SHP77 (cell line): ENCODE measurements at places on chromosomes 3 and 15.

DNA sequence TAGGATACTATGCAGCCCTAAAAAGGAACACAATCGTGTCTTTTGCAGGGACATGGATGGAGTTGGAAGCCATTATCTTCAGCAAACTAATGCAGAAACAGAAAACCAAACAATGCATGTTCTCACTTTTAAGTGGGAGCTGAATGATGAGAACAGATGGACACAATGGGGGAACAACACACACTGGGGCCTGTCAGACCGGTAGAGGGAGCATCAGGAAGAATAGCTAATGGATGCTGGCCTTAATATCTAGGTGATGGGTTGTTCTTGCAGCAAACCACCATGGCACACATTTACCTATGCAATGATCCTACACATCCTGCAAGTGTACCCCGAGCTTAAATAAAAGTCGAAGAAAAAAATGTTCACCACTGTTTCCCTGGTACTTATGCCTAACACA lies 17.5 kb downstream of the SENP7 start:
- no peak for DNase-seq

DNA sequence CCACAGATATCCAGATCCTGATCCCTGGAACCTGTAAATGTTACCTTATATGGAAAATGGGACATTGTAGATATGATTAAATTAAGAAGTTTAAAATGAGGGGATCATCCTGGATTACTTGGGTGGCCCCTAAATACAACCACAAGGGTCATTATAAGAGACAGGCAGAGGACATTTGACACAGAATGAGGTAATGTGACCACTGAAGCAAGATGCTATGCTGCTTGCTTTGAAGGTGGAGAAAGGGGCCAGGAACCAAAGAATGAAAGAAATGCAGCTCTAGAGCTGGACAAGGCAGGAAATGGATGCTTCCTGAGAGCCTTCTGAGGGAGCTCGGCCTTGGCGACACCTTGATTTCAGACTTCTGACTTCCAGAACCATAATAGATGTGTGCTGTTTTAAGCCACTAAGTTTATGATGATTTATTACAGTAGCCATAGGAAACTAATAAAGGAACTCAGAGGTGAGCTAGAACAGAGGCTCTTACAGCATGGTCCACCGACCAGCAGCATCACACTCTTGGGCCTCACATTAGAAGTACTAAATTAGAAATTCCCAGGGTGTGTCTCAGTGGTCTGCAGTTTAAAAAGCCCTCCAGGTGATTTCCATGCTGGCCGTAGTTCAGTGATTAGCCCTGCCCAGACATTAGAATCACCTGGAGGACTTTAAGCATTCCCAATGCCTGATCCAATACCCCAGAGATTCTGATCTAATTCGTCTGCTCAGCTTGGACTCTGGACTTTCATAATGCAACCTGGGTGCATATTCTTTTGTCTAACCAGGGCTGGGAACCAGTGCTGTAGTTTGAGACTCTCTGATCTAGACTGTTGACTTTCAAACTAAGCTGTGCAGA lies 7.5 kb downstream of the COLQ start:
- DNase-seq = no peak

DNA sequence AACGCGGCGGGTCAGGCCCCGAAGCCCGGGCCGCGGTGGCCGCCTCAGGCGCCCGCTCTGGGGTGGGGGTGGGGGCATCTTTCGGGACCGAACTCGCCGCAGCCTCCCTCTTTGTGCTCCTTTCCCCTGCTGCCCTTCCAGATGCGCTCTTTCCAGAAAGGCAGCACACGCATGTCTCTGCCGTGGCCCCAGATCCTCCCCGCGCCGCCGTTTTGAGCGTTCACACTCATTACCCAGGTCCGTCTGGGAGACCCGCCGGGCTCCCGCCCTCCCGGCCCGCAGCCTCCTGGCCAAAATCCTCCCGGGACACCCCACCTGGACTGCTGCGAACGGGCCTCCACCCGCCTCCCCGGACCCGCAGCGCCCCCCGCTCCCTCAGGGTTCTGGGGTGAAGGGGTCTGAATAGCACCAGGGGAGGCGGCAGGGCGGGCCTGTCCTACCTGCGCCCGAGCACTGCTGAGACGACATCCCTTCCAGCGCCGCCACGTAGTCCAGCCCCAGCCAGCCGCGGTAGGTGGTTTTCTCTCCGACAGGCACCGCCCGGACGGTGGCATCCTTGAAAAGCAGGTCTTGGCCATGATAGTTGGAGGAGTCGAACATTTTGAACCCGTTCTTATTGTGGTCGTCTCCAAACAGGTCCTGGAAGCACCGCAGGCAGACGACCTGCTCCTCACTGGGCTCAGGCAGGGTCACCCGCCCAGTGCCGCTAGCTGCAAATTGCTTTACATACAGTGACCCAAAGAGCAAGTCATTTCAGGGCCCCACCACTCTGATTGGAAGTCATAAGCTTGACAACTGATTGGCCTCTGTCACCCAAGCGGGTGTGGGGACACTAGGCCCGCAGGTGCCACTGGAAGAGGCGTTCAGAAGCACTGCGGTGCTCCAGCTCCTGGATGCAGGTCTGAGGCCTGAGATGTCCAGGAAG lies 25.9 kb downstream of the MELTF start:
- DNase-seq = no peak

GRCh38 chr3:94011233-94011711 lies 17.1 kb downstream of the STX19 start:
- DNase-seq = no peak
